Left renal pelvis (tissue), 4 donors: ENCODE measurements at places on chromosomes 4 and X. TPM values are rescaled to one million over a fixed set of nuclear protein-coding genes. Genes with fewer than 3 reads are reported as not detected.

DNA sequence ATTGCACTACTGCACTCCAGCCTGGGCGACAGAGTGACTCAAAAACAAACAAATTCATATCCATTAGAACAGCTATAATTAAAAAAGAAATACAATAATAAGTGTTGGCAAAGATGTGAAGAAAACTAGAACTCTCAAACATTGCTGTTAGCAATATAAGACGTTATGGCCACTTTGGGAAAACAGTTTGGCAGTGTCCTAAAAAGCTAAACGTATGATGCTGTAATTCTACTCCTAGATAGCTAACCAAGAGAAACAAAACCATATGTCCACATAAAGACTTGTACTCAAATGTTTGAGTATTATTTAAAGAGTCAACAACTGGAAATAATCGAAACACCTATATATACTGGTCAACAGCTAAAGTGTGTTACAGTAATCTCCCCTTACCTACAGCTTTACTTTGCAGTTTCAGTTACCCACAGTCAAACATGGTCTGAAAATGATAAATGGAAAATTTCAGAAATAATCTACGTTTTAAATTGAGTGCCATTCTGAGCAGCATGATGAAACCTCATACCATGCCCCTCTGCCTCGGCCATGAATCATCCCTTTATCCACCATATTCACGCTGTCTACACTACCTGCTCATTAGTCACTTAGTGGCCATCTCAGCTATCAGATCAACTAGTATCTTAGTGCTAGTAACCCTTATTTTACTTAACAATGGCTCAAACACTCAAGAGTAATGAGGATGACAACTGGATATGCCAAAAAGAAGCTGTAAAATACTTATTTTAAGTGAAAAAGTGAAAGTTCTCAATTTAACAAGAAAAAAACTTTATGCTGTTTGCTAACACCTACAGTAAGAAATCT is 4.9 kb downstream of the ELF2 start:
- DNase-seq: no peak

DNA sequence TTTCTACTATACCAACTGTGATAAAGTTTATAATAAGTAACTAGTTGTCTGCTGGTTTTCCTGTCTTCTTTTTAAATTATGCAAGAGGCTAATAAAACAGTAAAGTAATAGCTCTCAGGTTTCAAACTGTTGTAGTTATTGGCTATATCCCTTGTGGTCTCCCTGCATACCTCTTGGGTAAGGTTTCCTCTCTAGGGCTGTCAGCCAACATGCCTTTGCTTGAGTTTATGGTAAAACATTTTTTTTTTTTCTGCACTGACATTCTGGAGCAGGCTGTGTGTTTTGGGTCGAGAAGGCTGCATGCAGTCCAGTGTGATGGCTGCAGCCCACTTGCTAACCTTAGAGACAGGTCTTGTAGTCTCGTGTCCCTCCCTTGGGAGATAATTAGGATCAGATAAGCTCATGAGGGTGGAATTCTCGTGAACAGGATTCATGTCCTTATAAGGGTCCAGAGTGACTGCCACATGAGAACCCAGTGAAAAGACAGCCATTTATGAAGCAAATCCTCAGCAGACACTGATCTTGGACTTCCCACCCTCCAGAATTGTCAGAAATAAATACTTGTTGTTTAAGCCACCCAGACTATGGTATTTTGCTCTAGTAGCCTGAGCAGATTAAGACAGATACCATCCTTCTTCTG is 831.2 kb downstream of the CCSER1 start:
- no peak for DNase-seq

GRCh38 chrX:98141466-98141865 is 1257.8 kb downstream of the RPA4 start:
- DNase-seq: no peak

The SCOC gene
- 180 TPM for polyA plus RNA-seq

The SPIN2B gene
- 19.9 TPM for polyA plus RNA-seq
